ENCODE measurements at places on chromosomes 2 and 18. TPM values are rescaled to one million over a fixed set of nuclear protein-coding genes. Genes with fewer than 3 reads are reported as not detected.

The STPG4 gene
- total RNA-seq, result 0.17 TPM

The ARHGAP25 gene
- 15.0 TPM for total RNA-seq

The CYP20A1 gene
- 33.0 TPM for total RNA-seq

The CSRNP3 gene
- total RNA-seq, result 0.76 TPM

The LRRC30 gene
- not detected for total RNA-seq

The COLEC12 gene
- 32.4 TPM for total RNA-seq

The GYPC gene
- 559 TPM for total RNA-seq

The KIAA2012 gene
- total RNA-seq, result not detected

The IL1B gene
- total RNA-seq, result not detected

The GATA6 gene
- 0.17 TPM for total RNA-seq

The STRADB gene
- total RNA-seq, result 17.9 TPM

The PDCD1 gene
- total RNA-seq, result not detected

The EFR3B gene
- total RNA-seq, result 0.54 TPM

The ASB18 gene
- not detected for total RNA-seq

The TMEM247 gene
- not detected for total RNA-seq

The RAB6C gene
- total RNA-seq, result not detected

The VWC2L gene
- not detected for total RNA-seq

The RNU2-63P gene
- 93.7 TPM for total RNA-seq

The AOX1 gene
- total RNA-seq, result 0.43 TPM

The TBC1D8 gene
- total RNA-seq, result 89.3 TPM

The UGT1A5 gene
- total RNA-seq, result not detected

The LRATD1 gene
- total RNA-seq, result 3.4 TPM

The DSG1 gene
- total RNA-seq, result not detected

The ROCK1 gene
- 34.7 TPM for total RNA-seq

The DNAJB2 gene
- 20.8 TPM for total RNA-seq

The ADAM17 gene
- 60.2 TPM for total RNA-seq

The PLA2R1 gene
- total RNA-seq, result 22.3 TPM

The TEX44 gene
- total RNA-seq, result not detected

The FEV gene
- not detected for total RNA-seq

The CDH7 gene
- not detected for total RNA-seq

The SKOR2 gene
- not detected for total RNA-seq

The UGT1A3 gene
- not detected for total RNA-seq

The CNGA3 gene
- not detected for total RNA-seq

The CNDP1 gene
- total RNA-seq, result not detected

The CD8A gene
- not detected for total RNA-seq

The GALNT14 gene
- total RNA-seq, result not detected

The PROC gene
- 0.11 TPM for total RNA-seq

Data from dermis lymphatic vessel endothelial cell (primary cell).